ENCODE measurements at places on chromosomes 1 and 21.

DNA sequence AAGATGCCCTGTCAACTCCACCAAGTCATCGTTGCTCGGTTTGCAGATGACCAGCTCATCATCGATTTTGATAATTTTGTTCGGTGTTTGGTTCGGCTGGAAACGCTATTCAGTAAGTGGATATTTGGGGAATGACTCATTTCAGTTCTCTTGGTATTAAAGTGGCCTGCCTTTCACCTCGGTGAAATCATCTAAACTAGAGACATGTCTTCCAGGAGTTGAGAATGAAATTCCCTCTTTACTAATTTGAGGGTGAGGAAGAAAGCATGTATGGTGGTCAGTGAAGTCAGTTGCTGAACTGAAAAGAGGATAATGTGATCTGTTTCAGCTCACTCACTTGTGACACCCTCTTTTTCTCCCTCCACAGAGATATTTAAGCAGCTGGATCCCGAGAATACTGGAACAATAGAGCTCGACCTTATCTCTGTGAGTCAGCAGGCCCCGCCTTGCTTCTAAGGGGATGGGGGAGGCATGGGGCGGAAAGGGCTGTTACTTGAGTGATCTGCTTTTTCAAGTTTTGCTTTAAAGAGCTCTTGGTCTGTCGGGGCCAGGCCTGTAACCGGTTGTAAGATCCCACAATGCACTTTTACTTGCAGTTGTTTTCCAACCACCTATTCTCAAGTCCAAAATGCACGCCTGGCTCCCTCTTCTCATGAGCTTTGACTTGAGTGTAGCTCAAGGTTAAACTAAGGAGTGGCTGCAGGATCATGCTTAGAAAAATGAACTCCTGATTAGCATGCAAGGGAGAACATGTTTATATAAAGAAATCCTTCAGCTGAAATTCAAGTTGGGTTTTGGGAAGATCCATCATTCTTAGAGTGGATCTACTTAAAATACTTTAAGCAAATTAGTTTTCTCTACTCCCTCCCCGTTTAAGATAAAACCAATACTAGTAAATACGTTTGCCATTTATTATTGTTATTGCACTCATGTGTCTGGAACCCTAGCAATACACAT is 59.8 kb downstream of the CAPN2 start:
- DNase-seq: no peak

DNA sequence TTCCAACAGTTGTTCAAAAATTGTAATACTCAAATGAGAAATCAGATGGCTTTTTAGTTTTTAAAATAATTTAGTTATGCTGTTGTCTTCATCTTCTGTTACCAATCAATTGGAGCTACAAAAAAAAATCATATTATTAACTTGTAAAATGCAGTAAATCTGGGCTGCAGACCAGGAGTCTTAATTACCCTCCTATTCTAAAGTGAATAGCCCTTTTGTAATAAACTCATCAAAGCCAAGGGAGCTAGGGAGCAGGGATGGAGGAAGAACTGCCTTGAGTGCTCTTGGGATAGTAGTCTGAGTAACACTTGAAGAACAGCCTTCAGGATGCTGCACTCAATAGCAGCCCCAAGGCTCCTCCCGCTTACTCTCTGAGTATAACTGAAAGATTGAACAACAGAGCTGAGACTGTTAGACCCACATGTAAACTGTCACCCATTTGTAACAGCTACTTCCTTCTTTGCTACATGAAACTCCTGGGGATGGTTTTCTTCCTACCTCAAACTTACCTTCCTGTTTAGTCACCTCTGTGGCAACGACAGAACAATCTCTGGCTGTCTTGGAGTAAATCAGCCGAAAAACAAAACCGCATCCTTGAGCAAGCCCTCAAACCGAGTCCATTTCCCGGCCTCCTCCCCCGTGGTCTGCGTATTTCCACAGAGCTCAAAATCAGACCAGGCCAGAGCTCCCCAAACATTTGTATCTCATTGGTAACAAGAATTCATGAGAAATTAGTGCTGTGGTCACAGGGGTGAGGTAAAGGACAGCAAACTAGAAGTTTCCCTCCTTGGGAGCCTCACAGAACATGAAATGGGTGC is 55.9 kb downstream of the CD58 start:
- no peak for DNase-seq

GRCh38 chr1:52629325-52629643 is 3.7 kb upstream of the SHISAL2A start:
- no peak for DNase-seq

DNA sequence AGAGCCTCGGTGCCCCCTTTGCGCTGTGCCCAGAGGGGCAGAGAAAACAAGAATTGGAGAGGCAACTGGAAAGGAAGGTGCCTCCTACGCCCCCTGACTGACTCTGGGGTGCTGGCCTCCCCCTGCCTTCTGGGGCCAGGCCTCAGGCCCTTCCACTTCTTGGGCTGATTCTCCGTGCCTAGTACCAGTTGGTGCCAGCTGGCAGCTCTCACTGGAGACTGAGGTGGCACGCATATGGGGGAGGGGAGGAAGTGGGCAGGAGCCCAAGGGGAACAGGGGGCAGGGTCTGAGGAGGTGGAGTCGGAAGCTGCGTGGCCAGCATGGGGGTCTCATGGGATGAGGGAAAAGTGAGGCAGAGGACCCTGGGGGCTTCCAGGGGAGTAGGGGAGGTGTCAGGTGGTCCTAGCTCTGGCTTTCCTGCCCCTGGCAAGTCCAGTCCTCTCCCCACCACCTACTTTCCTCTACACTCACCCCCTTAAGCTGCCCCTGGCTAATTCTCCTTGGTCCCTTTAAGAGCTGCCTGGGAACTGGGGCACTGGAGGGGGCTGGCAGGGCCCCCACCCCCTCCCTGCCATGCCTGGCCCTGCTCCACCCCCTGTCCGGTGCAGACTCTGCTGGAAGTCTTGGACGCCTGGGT is 6.5 kb upstream of the SEMA4A start:
- peak; percentile 61 for DNase-seq

DNA sequence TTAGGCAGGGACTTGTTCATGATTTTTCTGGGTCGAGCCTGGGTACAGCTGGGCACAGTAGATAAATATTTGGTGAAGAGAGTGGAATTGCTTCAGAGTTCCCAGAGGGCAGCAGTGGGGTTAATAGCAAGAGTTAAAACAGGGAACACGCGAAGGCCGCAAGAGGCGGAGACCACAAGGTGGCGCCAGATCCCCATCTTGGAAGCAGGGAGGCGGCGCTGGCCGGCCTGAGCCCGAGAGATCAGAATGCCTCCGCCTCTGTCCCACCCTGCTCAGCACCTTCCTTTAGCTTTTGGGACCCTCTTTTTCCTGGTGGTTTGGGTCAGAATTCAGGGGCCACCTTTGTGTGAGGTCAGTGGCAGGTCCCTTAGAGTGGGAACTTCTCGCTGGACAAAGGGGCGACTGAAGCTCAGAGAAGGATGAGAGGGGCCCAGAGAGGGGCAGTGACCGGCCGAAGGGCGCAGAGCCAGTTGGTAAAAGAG is 6.5 kb upstream of the PADI2 start:
- peak; percentile 84 for DNase-seq

DNA sequence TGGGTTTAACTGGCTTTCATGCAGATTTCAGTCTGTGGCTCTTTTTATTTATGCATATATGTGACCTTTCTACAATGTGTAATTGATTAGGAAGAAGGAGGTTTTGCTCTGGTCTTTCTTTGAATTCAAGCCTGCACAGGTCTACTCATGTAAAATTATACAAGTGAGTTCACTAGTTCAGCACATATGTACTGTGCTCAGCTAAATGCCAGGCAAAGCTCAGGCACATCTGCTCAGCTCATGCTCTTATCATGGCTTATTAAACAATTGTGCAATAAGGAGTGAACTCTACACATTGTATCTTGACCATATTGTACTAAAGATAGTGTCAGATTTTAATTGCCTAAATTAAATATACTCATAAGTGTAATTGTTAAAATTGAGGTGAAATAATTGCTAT is 378.4 kb downstream of the ADGRL2 start:
- DNase-seq: no peak

DNA sequence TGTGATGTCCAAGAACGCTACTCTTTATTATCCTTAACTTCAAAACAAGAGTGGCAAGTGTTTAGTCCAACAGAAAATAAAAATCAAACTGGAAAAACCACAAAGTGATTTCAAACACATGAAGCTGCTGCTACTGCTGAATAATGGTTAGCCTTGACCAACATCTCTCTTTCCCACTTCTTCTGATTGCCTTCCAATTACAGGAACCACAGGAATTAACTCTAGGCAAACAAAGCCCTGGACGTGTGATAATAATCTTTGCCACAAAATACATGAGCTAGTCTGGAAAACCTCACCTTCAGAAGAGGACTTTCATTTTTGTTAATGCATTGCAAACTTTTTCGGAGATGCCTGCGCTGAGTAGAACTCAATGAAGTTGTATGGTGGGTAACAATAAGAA is 48.6 kb upstream of the COL11A1 start:
- DNase-seq: no peak

DNA sequence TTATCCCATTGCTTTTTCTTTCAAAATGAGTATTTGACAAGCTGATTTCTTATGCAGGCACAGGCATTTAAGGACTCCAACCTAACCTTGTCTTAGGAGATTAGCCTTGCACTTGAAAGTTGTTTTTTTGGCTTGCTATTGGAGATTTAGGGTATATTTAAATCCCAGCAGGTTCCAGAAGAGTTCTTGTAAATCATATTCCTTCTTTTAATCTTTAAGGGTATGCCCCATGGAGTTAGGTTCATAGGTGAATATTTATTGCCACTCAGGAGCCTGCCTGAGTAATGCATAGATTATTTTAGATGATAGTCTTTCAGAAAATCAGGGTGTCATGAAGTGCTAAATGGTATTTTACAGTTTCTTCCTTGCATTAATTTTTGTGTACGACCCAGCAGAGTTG is 146.5 kb downstream of the PATJ start:
- no peak for DNase-seq

- no peak for DNase-seq
Measured at GRCh38 chr1:236851871-236852270, 56.8 kb downstream of the MTR start.

- DNase-seq: no peak
Measured at GRCh38 chr1:112262316-112262715, 133.7 kb upstream of the CTTNBP2NL start.

GRCh38 chr1:62269439-62269838 is 49.8 kb downstream of the KANK4 start:
- DNase-seq: no peak

GRCh38 chr1:230743899-230744298 is 3.3 kb upstream of the CAPN9 start:
- DNase-seq: no peak

GRCh38 chr1:78004719-78005447 is at the start of gene DNAJB4:
DNAJB4 (plus strand) TSS chr1:78004939; CDS start chr1:78005111, 172 bp downstream.
- no peak for DNase-seq

DNA sequence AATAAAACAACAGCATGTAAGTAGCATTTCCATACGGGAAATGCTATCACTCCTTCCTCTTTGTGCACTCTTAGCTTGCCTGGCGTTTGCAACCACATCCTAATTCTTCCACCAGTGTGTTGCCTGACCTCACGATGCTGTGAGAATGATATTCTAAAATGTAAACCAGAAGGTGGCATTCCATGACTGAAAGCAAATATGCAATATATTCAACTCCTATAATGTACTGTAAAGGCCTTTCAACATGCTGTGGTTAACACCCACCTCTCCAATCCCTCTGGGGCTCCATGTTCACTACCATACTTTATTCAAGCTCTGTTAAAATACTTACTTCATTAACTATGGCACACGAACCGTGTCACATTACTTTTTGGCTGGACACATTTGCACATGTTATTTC is 420.6 kb upstream of the DEPDC1 start:
- no peak for DNase-seq

GRCh38 chr1:89815611-89816010 is 5.2 kb upstream of the LRRC8D start:
- DNase-seq: no peak

DNA sequence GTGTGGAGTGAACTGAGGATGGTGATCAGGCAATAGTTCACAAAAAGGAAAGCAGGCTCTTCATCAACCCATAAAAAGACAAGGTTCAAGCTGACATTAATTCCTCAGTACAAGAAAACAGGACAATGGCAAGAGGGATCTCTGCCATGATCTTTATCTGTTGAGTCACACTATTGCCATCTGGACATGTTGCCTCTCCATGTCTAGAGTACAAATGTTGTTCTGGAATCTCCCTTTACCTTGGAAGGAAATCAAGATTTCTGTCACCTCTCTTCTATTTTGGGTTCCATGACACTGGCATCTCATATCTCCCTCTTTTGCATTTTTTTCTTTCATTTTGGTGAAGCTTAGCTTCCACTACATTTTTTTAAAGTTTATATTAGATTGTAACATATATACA is 329.1 kb downstream of the USP25 start:
- no peak for DNase-seq

- DNase-seq: no peak
Measured at GRCh38 chr1:177937931-177938330, 31.9 kb downstream of the SEC16B start.

GRCh38 chr1:246437961-246438360 is 69.1 kb downstream of the SMYD3 start:
- no peak for DNase-seq

DNA sequence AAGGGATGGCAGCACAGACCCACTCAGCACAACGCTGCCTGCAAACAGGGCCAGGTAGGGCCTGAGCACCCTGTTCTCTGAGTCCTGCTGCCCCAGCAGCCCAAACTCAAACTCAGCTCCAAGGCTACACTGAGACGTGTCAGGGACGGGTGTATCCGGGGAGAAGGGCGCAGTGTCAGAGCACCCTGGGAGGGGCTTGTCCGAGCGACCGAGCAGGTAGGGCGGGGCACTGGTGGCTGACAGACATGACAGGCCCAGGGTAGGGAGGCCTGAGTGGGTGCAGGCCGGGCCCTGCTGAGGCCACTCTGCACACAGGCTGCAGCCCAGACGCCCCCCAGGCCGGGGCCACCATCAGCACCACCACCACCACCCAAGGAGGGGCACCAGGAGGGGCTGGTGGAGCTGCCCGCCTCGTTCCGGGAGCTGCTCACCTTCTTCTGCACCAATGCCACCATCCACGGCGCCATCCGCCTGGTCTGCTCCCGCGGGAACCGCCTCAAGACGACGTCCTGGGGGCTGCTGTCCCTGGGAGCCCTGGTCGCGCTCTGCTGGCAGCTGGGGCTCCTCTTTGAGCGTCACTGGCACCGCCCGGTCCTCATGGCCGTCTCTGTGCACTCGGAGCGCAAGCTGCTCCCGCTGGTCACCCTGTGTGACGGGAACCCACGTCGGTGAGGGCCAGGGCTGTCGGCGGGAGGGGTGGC is 5.5 kb downstream of the SCNN1D start:
- DNase-seq: no peak

DNA sequence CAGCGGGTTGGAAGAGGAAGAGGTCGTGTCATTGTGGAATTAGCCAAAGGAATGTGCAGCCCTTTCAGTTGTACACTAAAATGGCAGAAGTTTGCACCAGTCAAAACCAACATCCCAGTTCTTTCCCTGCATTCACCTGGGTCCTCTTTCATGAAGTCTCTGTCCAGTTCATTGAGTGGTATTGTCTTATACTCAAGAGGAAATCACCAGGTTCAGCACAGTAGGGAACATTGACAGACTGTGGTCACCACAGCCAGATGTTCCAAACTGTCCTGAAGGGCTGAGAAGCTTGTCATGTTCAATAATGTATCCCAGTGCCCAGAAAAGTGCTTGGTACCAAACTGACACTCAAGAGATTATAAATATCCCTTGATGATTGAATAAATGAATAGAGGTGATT is 131.6 kb downstream of the GLUL start:
- no peak for DNase-seq

- no peak for DNase-seq
Measured at GRCh38 chr21:45111703-45112102, 37.3 kb downstream of the ADARB1 start.
